ENCODE measurements at places on chromosomes 4 and X. TPM values are rescaled to one million over a fixed set of nuclear protein-coding genes. Genes with fewer than 3 reads are reported as not detected.

CXCL11 gene
- 1.2 TPM for total RNA-seq

AFM gene
- total RNA-seq = not detected

MAGEA4 gene
- total RNA-seq = not detected

DLG3 gene
- total RNA-seq = 9.4 TPM
